NCI-H2171 treated with DMSO at 0.1 percent for 48 hours (cell line): ENCODE measurements at places on chromosomes 6 and 20.

- no peak for DNase-seq
Measured at GRCh38 chr6:106512968-106513574, 116.2 kb downstream of the RTN4IP1 start.

- no peak for DNase-seq
Measured at GRCh38 chr20:34583544-34583943, 25.0 kb downstream of the MAP1LC3A start.

- no peak for DNase-seq
Measured at GRCh38 chr20:34715384-34715783, 11.2 kb downstream of the TP53INP2 start.

GRCh38 chr6:133223452-133224029, 17.6 kb upstream of the EYA4 start:
- DNase-seq, result no peak

DNA sequence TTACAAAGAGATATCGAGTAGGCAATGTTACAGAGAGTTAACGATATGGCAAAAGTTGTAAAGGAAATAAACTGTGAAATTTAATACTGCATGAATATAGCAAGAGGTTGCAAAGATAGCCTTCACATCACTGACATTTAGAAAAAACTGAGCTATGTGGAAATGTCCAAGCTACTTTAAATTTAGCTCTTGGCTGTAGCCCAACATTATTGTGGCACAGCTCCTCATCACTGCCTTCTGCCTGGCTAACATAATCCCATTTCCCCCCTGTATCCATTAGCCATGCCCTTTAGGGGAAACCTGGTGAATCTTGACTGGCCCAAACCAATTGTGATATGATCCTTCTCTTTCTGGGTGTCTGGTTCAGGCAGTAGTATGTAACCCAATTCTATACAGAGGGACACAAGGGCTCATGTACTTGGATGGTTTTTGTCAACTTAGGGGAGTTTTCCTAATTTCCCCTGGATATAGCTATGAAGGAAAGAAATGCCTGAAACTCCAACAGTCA, 115.4 kb downstream of the PFDN4 start:
- DNase-seq, result no peak

- DNase-seq, result peak; percentile 56
Measured at GRCh38 chr6:142946924-142947713, 2.1 kb upstream of the HIVEP2 start.

GRCh38 chr6:82160255-82160990, 87.1 kb downstream of the IBTK start:
- no peak for DNase-seq

DNA sequence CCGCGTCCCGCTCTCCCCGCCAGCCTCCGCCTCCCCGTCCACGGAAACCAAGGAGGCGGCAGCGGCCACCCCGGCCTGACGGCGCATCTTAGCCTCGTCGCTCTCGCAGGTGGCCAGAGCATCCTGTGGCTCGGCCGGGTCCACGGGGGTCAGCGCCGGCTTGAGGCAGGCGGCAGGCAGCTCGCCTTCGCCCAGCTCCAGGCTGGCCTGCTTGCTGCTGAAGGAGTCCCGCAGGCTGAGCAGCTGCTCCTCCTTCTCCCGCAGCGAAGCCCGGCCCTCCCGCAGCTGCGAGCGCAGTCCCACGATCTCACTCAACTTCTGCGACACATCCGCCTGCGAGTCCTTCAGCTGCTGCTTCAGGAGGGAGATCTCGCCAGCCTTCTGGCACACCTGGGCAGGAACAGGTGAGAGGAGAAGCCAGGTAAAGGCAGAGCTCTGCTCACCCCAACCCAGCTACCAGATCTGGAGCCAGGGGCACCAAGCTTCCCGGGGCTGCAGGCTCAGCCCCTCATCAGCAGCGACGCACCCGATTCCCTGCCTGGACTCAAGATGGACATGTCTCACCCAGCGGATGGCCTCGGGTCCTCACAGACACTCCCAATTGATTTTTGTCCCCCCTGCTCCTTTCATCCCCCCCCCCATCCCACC, 5.2 kb upstream of the FASTKD5 start:
- peak; percentile 51 for DNase-seq
